Stimulated activated CD8-positive, alpha-beta memory T cell treated with anti-CD3 and anti-CD28 coated beads, Interleukin-12 subunit alpha, Interleukin-12 subunit beta, amount 100 ng/mL, for 1 hour (primary cell): ENCODE measurements at places on chromosomes 1 and 21.

- DNase-seq: no peak
Measured at GRCh38 chr1:198179556-198179981, 22.8 kb downstream of the NEK7 start.

- no peak for DNase-seq
Measured at GRCh38 chr21:42597487-42598158, 55.8 kb upstream of the PDE9A start.

- DNase-seq: peak; percentile 9
Measured at GRCh38 chr21:17925000-17925610, 105.9 kb upstream of the C21orf91 start.

DNA sequence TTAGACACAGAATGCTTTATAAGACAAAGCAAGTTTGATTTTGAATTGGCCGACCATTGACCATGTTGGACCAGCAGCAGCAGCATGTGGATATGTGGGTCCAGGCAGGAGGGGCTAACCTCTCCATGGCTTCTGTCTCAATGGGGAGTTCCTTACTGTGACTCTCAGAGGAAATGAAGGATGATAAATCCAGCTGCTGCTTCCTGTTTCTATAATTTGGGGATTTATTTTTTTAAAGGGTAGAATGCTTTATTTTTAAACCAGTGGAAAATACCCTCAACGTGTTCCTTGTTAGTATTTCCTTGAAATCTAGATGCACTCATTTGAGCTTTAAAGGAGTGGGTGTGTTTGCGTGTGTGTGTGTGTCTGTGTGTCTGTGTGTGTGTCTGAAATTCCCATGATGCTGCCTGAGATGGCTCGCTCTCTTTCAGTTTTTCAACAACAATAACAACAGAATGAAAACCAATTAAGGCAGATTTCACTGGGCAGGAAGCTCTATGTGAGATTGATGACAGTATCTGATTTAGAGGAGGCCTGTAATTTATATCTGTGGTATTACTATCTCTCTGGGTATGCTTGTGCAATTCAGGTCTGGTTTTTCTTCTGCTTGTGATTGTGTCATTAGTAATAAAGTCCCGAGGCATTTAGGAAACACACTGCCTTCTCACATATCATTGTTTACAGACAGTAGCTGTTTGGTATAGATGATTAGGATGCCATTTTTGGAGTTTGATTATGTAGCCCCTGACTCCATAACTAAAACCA is 86.1 kb upstream of the ZNF326 start:
- DNase-seq: no peak

DNA sequence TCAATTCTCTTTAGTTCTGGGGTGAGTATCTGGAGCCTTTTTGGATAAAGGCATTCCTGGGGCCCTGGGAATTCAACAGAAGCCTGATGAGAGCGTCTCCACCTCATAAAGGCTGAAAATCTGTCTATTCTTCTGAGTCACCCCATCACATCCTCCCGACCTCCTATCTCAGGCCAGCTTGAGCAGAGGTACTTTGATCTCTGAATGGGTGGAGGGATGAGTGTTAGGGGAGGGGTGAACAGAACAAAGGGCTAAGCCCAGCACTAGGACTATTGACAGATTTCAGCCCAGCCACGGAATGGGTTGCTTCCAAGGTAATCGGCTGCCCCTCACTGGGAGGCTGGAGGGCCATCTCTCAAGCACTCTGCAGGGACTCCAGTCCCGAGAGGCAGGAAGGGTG is 2.5 kb upstream of the MYBPH start:
- DNase-seq: no peak

DNA sequence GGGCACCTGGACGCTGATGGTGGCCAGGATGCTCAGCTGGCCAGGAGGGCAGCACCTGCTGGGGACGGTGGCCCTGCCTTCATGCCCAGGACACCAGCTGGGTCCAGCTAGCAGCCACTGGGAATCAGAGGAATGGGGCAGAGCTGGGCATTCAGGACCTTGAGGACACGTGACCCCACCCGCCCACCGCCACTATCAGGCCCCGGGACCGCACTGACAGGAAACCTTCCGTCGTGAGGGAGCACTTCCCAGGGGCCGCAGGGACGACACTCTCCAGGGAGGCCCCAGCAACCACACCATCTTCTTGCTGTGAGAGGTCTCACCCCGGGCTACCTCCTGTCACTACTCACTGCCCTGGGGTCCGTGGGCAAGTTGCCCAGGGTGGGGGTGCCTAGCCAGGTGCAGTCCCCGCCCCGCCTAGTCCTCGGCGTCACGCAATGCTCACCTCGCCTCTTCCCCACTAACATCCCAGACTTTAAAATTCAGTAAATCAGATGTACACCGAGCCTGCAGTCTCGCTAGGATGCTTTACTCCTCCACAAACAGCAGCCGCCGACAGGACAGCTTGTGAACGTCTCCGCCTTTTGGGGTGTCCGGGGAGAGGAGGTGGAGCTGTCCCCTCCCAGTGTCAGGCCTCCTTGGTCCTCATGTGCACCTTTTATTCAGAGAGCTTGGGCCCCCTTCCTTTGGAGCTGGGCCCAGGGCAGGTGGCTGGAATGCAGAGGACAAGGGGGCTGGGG is 4.9 kb downstream of the VWA1 start:
- no peak for DNase-seq

DNA sequence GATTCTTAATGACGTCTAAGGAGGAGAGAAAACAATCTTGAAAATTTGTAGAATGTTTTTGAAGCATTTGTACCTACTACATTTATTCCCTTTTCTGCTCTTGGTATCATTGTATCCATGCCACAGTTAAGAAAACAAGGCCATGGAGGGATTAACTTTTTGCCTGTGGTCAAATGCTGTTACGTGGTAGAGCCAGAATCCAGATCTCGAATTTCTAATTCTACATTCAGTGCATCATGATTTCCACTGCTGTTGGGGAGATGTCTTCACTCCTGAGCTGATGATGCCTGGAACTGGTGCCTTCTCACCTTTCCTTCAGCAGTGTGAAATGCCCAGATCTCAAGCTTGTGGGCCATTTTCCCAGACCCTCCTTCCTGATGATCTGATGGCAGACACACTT is 175.6 kb downstream of the HHAT start:
- no peak for DNase-seq

DNA sequence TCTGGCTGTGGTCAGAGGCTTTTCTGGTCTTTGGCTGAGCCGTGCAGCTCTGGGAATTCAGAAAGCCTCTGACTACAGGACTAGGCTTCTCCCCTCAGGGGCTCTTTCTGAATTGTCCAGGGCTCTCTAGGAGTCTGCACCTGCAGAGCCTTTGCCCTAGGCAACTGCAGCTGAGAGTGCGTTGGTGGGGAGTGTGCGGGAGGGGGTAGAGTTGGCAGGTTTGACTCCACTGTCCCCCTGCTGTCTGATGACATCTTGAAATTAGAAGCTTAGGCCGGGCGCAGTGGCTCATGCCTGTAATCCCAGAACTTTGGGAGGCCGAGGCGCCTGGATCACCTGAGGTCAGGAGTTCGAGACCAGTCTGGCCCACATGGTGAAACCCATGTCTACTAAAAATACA is 32.9 kb downstream of the KIAA1614 start:
- no peak for DNase-seq

- DNase-seq: no peak
Measured at GRCh38 chr1:31897526-31898100, 40.6 kb downstream of the PTP4A2 start.

DNA sequence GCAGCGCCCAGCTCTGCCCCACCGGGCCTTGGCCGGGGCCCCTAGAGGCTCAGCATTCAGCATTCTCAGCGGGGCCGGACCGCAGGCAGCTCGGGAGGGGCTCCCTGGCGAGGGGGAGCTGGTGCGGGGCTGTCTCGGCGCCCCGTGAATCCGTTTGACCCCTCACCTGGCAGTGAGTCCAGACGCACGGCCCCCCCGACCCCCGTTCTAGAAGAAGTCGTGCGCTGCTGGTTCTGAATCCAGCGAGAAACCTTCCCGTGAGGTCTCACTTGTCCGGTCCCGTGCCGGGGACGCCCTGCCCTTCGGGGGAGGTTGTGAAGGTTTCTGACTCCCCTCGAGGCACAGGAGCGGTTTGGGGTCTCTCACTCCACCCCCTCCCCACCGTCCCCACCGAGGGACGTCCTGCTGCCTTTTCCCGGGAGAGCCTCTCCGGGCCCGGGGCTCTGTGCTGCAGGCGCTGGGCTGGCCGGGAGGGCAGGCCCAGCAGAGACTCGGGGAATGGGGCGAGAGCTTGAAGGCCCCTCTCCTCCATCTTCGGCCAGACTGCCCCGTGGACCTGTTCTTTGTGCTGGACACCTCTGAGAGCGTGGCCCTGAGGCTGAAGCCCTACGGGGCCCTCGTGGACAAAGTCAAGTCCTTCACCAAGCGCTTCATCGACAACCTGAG is 655 bp downstream of the COL6A1 start:
- DNase-seq: no peak

- no peak for DNase-seq
Measured at GRCh38 chr1:25105836-25106235, 126.5 kb downstream of the SYF2 start.

GRCh38 chr1:238991765-238992495 is 394.4 kb upstream of the CHRM3 start:
- no peak for DNase-seq

DNA sequence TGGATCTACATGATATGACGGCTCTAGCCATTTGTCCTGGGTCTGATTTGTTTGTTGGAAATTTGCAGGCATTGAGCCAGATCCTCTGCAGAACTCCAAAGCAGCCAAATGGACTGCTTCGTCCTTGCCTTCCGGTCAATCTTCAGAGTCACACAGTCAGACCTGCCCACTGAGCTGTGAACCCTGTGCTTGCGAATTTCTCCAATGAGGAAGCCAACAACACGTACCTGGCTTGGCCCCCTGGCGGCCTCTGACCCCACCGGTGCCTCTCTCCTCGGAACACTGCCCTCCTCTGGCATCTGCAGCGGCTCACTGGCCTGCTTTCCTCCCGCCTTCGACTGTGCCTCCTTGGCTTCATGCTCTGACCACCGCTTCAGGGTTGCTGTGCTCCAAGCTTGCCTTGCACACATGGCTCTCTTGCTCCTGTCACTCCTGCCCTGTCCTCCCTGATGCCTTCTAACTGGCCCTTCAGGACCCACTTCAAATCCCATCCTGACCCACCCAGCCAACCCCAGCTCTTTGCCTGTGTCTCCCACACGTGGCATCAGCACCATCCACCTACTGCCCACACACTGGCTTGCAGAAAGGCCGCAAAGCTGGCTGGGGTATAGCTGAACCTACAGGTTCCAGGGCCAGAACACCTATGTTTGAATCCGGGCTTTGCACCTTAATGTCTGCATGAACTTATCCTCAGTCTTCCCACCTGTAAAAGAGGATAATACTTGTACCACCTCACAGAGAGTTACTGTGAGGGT is 128.2 kb downstream of the KCNN3 start:
- DNase-seq: no peak

DNA sequence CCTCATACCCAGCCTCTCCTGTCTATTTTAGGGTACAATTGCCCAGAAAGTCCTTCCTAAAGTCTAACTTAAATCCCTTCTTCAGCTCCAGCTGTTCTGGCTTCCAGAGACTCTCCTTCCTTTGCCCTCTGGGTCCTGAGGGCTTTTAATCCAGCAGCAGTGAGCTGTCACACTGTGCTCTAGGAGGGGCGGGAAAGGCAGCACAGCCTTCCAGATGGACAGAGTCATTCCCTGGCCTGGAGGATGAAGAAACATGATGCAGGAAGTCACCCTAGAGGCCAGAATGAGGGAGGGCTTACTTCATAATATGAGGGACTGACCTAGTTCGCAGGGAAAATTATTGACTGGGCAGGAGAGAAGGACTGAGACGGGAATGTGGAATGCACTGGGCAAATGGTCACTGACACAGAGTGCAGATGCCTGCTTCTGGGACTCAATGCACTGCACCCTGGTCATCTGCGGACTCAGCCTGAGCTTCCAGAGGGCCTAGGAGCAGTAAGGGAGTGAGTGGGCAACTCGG is 1.3 kb downstream of the SH2D2A start:
- DNase-seq: no peak

- DNase-seq: no peak
Measured at GRCh38 chr1:247335882-247336281, 4.2 kb upstream of the ZNF496 start.

- DNase-seq: no peak
Measured at GRCh38 chr21:33040215-33040614, 14.5 kb downstream of the OLIG2 start.

- no peak for DNase-seq
Measured at GRCh38 chr21:38333301-38334272, 76.8 kb downstream of the KCNJ15 start.

- no peak for DNase-seq
Measured at GRCh38 chr1:25157846-25158245, 74.5 kb downstream of the SYF2 start.

DNA sequence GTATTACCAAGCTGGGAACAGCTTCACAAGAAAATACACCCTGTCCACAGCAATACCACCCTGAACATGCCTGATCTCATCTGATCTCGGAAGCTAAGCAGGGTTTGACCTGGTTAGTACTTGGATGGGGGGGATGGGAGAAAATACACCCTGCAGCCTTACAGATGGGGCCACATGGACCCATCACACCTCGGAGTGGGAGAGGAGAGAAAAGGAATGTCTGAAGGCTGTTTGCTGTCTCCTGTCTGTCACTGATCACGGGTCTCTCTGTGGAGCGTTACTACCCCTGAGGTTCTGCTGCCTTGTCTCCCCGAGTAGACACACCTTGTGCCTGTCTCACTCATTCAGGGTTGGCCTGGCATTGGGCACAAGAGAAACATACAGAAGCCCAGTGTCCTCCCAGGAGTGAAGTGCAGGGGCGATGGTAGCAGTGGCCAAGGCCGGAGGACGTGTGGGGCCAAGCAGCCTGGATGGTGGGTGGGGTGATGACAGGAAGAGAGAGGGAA is 48.0 kb downstream of the TEX35 start:
- no peak for DNase-seq

DNA sequence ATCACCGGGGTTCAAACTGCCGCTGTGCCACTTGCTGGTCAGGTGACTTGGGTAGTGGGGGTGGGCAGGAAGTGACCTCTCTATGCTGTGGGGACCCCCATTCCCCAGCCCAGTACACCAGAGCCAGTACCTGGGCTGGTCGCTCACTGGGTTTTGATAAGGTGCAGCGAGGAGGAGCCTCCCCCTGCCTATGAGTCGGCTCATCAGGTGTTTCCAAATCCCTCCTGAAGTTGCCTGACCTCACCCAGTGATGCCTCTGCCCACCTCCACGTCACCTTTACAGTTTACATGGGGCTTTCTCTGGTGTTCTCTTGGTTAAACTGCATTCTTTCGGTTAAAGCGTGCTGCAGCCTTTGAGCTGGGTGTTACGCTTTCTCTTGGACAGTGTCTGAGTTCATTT is 58.2 kb downstream of the ARHGEF10L start:
- DNase-seq: no peak

DNA sequence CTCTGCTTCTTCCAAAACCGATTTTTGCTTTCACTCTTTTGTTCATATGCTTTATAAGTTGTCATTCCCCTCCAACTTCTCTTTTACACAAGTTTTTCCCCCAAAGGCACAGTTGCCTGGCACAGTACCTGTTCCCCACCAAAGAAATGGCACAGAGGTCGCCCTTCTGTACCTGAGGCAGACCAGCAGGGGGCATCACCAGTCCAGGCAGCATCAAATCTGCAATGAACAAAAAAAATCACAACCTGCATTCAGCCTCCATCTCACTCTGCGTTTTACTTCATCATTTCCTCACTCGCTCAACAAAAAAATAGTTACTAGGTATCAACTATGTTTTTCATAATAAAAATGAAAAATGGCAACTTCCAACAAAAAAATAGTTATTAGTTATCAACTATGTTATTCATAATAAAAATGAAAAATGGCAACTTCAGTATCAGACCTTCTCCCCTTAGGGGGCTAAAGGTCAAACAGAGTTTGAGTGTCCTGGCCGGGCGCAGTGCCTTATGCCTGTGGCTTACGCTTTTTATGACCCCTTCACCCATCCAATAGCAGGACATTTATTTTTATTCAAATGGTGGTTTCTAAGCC is 4.1 kb downstream of the EIF2D start:
- DNase-seq: peak; percentile 22
